ENCODE measurements at places on chromosomes 4 and X.

GRCh38 chrX:18927558-18927957 is 56.4 kb downstream of the PHKA2 start:
- no peak for DNase-seq

GRCh38 chrX:45876206-45876605 is 669.0 kb downstream of the ZNF674 start:
- no peak for DNase-seq

DNA sequence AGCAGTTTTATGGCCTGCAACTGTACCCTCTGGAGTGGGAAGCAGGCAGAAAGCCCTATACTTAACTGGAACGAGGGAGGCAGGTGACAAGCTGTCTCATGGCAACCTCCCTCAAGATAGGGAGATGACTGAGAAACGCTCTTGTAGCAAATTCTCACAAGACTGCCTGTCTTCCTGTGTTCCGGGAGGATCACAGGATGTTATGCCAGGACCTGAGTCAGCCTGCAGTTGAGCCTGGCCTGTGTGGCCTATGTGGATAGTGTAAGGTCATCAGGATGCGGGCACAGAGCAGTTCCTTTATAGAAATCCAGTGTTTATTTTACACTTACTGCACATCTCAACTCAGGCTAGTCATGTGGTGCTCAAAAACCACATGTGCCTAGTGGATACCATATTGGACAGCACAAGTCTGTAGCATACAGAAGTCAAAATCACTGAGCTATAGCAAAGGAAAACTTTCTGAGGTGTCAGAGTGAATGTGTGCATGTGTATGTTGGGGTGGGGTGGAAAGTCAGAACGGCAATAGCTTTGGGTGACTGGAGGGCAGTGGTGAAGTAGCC is 25.2 kb downstream of the TAF7L start:
- DNase-seq = no peak

- no peak for DNase-seq
These were observed 5.1 kb upstream of the CXCL8 start for GRCh38 chr4:73735231-73735630.

GRCh38 chr4:138616775-138617174 is 374.6 kb upstream of the SLC7A11 start:
- no peak for DNase-seq

DNA sequence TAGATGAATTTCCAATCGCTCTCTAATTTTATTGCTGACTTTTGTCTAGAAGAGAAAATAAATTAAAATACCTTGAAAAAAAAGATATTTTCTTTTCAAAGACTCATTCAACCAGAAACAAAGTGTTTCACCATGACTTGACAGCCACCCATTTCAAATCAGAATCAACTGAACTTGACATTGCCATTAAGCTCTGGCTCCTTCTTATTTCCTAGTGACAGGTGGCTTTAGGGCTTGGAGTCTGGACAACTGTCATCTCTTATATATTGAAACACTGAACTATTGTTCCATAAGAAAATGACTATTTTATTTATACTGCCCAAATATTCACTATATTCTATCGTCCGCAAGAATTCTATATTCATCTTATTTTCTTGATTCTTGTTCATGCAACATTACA is 229.2 kb downstream of the SLC39A8 start:
- no peak for DNase-seq

GRCh38 chr4:152968806-152969394 is 32.8 kb downstream of the FHDC1 start:
- DNase-seq = no peak

- DNase-seq = no peak
These were observed 2.2 kb downstream of the AIMP1 start for GRCh38 chr4:106318511-106318910.

DNA sequence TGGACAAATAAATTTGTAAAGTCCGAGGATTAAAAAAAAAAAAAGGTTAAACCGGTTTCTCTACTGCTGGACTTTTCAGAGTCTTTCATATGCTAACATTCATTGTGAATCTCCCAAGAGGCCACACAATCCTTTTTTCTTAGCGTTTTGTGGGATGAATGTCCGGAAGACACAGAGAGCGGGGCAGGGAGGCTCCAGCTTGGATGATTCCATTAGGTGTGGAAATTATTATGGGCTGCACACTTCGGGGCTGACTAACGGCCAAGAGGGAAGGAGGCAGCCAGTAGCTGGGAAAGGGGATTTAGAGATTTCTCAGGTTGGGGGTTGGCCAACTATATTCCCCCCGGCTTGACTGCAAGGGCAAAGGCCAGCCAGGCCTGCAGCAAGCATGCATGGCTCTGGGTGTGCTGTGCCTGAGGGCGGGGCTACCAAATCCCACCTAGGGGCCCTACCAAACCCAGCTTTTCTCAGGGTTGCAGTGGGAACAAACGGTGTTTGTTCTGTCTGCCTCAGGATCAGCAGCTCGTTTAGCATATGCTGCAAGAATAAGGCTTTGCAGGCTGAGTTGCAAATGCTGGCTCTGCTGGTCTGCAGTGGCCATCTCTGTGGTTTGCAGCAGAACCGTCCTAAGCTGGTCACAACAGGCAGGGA is 28.6 kb downstream of the NYX start:
- DNase-seq = no peak

GRCh38 chr4:3114377-3114776 is 39.9 kb downstream of the HTT start:
- DNase-seq = no peak

DNA sequence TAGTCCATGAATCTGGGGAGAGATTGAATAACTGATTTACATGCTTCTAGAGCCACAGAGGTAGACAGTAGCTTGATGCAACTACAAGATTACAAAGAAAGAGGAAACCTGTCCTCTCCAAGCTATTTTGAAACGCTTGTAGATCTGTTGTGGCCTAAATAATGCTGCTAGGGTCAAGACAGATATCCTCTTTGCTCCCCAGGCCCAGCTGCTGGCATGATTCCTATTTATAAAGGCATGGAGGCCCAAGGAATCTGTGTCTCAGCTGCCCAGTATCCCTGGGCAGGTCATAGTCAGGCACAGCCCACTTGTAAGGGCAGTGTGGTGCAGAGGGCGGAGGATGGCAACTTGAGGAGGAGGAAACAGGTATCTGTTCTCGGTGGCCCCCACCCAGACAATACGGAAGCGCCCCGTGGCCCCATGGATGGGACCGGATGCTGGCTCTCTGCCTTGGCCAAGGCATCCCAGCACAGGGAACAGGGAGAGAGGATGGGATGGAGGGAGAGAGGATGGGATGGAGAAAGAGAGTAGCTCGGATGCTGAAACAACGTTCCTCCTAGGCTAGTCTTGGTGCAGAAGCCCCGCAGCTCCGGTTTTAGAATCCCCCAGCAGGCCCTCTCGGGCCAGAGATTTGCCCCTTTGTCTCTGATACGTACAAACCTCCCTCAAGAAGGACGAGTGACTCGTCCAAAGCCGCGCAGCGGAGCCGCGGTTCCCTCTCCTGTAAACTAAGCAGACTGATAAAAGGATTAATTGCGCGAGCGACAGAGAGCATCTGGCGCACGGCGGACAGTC is 767 bp upstream of the SMIM20 start:
- DNase-seq = peak; percentile 27

- DNase-seq = no peak
These were observed 163.7 kb downstream of the CPE start for GRCh38 chr4:165542476-165542875.

DNA sequence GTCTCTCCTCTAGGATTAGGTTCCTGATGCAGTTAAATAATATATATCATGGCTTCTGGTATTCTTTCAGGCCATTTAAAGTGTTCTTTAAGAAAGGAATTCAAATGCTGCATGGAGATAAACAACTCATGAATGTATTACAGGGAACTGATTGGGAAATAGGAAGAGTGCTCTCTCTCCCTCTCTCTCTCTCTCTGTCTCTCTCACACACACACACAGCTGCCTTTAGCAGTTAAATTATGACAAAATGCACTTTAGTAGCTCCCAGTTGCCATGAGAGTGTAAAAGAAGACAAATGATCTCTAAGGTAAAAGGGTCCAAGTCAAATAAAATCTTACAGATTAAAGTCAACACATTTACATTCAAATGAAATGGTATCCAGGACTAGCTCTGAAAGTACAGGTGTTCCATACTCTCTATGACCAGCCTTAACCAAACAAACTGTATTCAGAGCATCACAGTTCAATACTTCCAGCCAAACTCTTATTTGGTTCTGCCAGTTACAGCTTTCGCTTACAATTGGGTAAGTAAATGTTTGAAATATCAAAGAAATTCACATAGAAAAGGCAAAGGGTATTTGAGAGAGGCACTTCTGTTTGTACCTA is 94.7 kb upstream of the CXXC4 start:
- DNase-seq = no peak

GRCh38 chr4:81221303-81222081 is 6.5 kb upstream of the PRKG2 start:
- DNase-seq = no peak

DNA sequence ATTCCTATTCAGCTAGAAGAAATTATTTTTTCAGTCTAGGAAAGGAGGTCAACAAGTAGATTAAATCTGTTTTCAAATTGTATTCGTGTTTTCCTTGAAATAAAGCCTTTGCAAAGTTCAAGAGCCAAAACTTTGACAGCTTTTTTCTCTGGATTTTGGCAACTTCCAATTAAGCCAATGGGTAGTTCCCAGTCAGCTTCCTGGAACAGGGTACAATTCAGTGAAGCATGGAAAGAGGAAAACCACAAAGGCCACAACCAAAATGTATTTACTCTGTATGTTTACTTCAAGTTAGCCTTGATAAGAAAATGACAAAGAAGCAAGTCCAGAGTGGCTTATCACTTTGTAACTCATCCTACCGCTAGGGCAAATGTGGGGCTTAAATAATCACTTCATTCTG is 188.6 kb downstream of the COMMD8 start:
- no peak for DNase-seq

DNA sequence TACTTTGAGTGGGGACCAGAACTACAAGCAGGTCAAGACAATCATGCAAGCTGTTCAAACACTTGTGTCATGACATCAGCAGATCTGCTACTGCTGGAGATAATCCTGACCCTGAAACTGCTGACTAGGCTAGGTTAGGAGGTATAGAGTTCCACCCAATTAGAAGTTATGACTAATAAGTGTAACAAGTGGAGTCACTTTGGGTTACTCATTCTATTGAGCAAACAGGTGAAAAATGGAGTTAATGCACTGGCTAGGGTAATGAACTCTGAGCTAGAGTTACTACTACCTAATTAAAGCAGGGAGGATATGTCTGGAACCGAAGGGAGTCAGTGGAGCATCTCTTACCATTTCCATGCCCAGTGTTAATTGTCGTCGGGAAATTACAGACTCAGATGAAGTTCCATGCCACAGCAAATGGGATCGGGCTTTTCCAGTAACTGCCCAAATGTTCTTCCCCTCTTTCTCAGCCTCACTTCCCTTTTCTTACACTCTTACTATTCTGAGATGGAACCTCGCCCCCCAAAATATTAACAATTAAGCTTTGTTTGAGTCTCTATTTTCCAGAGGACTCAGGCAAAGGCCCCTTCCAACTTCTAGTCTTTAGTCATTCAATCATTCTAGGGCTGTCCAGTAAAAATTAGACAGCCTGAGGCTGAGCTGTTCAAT is 19.8 kb upstream of the MANBA start:
- no peak for DNase-seq

DNA sequence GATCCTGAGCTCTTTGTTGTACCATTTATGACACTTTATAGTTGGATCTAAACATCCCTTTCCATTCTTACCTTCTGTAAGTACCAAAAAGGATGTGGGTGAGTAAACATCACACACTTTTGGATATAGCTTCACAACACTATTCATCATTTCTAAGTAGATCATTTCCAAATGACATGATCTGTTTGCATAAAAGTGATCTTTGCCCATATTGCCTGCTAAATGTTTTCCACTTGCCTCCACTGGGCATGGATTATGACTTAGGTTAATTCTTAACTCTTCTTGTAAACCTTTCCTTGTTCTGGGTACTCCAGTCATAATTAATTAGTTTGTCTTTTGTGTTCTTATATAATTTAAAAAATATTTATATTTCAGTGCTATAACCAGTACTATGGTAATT is 244.9 kb upstream of the AGA start:
- DNase-seq = no peak

DNA sequence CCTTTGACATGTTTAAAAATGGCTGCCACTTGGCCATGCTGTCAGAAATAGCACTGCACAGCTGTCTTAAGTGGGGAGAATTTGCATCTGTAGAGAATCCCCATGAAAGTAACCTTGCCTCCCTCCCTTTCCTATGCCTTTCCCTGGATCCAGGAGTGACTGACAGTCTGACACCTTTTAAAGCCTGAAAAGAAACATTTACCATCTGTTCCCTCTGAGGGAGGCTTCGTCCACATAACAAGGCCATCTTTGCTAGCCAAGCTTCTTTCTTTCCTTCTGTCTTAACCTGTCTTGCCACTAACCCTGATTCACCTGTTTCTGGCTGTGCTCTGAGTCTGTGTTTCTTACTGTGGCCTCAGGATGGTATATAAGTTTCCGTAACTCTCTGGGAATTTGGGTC is 21.3 kb upstream of the AADAT start:
- DNase-seq = no peak

DNA sequence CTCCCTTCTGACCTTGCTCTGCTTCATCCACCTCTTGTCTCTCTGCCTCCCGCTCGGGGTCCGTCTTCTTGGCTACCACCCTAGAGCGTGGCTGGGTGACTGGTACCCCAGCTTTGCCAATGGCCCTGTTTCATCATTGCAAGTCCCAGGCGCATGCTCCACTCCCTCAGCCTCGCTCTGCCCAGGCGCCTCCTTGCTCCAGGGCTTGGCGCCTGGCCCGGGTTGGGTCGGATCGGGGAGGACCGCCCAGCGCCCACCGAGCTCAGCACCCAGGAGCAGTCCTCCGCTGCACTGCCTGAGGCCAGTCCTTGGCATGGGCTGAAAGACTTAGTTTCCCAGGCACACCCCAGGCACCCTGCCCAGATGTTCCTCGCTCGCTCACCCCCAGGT is 577 bp downstream of the BGN start:
- no peak for DNase-seq

DNA sequence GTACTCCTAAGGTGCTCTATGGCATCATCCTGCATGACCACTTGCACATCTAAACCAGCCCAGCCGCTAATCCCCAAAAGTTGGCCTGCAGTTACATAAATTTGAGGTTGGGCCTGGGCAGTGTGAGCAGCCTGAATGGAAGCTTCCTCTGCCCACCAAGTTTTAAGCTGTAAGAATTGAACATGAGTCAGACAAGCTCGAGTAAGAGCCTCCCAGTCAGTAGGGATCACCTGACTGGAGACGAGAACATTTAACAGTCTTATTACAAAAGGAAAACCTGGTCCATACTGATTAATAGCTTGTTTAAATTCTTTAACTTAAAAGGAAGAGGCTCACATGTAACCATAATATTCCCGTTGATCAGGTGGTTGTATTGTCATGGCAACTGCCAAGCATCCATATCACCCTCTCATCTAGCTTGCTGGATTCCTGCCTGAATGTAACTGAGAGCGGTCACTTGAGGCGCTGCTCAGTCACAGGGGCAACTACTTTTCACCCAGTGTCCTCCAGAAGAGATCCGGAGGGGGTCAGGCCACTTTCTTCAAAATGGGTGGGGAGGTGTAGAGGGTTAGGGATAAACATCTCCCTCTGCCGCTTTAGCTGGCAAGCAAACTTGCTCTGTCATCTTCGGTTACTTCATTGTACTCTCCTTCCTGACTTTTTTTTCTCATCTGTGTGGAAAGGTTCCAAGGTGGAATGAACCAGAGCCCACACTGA is 56.6 kb upstream of the WDR1 start:
- no peak for DNase-seq

GRCh38 chrX:119427024-119427794 is 28.1 kb downstream of the SLC25A43 start:
- no peak for DNase-seq

Data from CD4-positive, alpha-beta T cell treated with Interleukin-15 for 4 hours (primary cell).